Stimulated activated CD8-positive, alpha-beta memory T cell treated with anti-CD3 and anti-CD28 coated beads, Interleukin-15, amount 100 ng/mL, for 24 hours (primary cell): ENCODE measurements at places on chromosomes 4 and X.

DNA sequence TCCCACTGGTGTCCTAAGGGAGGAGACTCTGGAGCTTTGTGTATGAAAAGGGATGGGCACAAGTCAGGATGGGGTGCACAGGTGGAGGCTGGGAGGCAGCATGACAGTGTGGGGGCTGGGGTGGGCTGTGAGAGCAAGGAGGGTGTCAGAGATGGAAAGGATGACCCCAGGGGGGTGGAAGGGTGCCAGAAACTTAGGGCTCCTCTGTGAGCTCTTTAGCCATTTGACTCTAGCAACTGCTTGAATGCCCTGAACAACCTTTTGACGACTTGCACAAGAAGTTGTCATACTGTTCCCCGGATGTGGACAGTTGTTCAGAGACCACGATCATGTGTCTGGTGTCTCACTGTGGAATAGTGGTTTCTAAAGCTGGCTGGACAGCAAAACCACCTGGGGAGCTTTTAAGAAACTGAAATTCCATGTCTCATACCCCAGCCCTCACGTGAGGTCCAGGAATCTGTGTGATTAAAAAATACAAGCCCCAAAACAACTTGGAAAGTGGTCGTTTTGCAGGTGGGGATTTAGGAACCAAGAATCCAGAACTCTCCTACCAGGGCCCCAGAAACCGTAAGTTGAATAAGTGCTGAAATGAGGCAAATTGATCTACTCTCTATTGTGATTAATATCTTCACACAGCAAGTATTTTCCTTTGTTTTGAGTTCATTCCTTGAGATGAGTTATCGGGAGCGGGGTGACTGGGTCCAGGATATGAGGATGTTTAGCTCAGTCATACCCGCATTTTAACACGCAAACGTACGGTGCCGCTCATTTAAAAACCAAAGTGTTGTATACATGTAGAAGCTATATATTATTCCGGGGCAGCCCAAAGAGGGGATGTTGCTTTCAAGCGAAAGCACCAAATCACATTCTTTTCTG is 3.4 kb downstream of the RHOH start:
- no peak for DNase-seq

- DNase-seq, result peak; percentile 61
Observed at GRCh38 chr4:122922877-122923511, 597 bp upstream of the NUDT6 start.

DNA sequence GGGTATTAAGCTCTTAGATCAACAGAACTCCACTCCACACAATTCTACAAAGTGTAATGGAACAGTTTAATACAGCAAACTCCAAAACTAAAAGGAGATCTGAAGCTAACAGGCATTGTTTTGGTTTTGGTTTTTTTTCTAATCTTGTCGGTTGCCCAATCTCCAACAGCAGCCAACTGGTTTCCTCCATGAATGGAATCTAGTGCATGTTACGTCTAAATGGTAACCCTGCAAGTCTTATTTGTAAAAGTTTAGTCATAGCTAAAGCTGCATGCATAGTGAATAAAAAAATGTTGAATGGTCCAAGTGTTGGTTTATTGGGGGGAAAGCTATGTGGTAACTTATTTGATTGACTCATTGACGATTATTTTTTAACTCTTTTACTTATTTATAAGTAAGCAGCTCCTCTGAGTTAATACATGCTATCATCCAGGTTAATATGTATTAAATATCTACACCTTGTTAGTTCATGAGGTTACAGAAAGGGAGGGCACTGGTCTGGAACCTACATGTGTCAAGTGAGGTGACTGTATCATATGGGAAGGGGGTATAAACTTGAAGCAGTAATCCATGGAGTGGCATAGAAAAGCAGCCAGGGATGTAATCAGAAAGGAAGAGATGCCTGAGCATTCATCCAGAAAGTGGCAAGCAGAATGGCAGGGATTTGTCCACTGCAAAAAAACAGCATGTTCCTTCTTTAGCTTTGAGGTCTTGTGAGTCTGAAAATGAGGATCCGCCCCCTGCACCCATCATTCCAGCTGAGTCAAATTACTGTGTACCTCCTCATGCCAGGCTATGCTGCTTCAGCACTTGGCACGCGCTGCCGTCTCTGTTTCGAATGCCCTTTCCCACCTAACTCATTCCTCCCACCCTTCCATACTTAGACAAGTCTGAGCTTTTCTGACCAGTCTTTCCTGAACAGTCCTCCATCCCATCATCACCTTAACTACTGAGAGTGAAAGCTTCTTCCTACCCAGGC is 81.7 kb downstream of the PDGFC start:
- DNase-seq, result no peak

DNA sequence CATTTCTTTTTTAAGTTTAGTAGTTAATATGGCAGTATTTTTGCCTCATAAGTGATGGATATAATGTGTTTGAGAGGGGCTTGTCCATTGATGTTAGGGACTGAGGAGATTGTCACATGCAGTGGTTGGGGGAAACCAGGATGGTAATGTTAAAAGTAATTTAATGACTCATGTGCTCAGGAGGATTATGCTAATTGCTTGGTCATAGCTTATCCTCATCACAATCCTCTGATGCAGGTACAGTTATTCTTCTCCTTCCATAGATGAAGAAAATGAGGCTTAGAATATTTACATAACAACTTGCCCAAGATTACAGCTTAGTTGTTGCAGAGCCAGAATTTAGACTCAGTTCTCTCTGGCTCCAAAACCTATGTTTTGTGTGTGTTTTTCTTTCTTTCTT is 94.4 kb upstream of the SCML1 start:
- no peak for DNase-seq

- DNase-seq, result no peak
Observed at GRCh38 chr4:76559236-76560071, 124.4 kb downstream of the SHROOM3 start.

DNA sequence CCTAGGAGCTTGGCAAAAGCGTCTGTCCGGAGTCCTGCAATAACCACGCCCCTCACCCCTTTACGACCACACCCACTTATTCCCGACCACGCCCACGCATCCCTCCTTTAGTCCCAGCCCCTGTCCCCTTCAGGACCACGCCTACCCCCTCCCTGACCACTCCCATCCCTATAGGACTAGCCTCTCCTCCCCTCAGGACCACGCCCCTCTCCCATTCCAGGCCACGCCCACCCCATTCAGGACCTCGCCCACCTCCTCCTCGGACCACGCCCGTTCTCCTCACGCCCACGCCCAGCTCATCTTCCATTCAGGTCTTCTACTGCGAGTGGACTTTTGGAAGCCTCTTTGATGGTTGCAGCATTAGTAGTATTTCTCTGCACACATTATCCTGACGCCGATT is 131.2 kb upstream of the STX18 start:
- no peak for DNase-seq

DNA sequence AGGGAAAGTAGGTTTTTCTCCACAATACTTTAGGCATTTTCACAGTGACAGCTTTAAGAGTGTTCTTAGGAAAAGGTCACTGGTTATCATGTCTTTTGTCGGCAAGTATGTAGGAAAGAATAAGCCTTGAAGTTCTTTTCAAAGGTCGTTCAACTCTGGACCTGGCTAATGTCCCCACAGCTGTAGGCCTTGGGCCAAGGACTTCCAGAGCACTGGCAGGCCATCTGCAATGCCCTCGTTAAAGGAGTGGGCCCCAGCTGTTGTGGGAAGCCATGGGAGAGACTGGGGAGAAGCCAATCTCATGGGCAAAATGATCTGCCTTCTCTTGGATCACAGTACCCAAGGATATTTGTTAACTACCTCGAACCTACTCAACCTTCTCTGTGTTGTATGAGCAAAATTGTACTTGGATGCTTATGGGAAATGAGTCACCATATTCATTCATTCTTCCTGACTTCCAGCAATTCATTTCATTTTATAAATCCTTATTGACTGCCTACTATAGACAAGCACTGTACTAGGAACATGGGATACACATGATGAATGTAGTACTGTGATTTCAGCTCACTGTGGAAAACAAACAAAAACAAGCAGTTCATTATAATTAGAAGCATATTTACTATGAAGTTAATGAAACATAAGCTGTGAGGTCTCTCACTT is 141.1 kb upstream of the KIT start:
- no peak for DNase-seq

DNA sequence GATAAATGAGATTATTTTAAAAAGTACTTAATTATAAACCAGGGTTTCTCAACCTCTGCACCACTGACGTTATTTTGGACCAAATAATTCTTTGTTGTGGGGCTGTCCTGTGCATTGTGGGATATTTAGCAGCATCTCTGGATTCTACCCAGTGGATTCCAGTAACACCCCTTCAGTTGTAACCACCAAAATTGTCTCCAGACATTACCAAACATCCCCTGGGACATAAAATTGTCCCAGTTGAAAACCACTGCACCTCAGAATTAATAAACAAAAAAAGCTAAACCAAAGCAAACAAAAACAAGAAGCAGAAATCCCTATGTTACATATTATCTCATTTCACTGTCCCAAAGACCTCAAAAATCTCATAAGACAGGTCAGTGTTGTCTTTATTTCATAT is 54.2 kb upstream of the GIMD1 start:
- no peak for DNase-seq

GRCh38 chr4:38865445-38865844 is 2.2 kb upstream of the FAM114A1 start:
- no peak for DNase-seq
